ENCODE measurements at places on chromosomes 2 and 18.

GRCh38 chr2:231761735-231762134, 19.3 kb downstream of the PDE6D start:
- DNase-seq, result no peak

DNA sequence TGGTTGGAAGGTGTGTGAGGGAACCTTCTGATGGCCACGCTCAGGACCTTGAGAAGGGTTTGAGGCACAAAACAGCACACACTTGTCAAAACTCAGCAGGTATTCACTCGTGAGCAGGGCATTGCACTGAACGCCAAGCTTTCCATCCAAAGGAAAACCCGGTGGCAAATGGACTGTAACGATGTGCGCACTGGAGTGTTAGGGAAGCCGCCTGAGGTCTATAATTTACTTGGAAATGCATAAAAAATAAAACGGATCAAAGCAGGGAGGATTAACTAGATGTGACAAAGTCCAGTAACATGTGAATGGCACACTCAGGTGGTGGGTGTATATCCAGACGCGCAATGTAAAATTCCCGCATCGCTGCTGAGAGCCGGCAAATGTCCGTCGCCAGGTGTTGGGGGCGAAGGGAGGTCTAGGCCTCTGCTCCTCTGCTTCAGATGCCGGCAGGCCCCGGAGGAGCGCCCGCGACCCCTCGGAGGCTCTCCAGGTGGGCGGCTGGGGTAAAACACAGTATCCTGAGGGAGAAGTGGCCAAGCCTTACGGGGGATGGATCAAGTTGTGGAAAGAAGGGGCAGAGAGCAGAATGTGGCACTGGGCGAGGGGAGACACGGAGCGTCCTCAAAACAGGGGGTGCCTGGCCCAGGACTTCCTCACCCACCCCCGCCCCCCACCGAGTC, 15.3 kb downstream of the HES6 start:
- no peak for DNase-seq

DNA sequence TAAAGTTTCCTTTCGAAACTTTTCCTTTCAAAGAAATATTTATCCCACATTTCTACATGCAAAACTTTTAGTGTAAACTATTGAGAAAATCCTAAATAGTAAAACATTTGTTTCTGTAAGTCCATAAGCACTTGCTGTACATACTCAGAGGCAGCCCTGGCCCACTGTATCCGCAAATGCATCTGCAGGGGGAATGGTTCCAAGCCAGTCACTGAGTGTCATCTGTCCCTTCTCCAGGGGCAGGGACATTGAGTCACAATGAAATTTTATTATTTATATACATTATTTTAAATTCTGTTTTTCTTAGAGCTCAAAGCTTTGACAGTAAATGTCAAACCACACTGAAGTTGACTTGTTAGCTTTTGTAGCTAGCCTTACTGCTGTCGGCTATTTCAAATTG, 367.2 kb downstream of the MTX2 start:
- DNase-seq, result no peak

GRCh38 chr18:22063102-22063501, 106.3 kb upstream of the GATA6 start:
- no peak for DNase-seq

DNA sequence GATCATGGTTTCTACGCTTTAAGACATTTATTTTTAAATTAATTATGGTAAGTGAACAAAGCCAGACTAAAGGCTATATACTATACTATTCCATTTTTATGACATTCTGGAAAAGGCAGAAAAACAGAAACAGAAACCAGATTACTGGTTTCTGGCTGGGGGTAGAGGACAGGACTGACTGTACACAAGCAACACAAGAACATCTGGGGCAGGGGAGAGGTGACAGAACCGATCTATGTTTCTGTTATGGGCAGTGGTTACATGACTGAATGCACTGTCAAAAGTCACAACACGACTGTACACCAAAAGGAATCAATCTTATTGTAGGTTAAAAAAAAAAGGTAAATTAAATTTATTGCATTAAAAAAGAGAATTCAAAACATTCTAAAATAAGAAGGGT, 64.7 kb downstream of the PTPN2 start:
- no peak for DNase-seq

DNA sequence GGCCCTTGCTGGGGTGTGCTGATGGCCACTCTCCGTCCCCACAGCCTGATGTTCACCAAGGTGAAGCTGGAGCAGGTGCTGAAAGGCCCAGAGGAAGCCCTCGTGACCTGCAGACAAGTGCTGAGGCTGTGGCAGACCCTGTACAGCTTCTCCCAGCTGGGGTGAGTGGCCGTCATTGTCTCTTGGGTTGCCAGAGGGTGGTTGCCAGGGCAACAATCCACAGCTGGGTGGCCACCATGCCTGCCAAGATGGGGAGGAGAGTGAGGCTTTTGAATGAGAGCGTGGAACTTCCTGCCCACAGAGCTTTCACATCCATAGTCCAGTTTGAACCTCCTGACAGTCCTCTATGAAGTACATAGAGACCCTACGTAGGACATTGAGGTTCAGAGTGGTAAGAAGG, 108.8 kb downstream of the STPG4 start:
- no peak for DNase-seq

- DNase-seq, result no peak
Measured at GRCh38 chr18:35743916-35744315, 162.4 kb downstream of the GALNT1 start.

- DNase-seq, result no peak
Measured at GRCh38 chr2:45373534-45373933, 237.5 kb downstream of the SRBD1 start.

- DNase-seq, result no peak
Measured at GRCh38 chr2:237698358-237698694, 70.9 kb downstream of the LRRFIP1 start.

DNA sequence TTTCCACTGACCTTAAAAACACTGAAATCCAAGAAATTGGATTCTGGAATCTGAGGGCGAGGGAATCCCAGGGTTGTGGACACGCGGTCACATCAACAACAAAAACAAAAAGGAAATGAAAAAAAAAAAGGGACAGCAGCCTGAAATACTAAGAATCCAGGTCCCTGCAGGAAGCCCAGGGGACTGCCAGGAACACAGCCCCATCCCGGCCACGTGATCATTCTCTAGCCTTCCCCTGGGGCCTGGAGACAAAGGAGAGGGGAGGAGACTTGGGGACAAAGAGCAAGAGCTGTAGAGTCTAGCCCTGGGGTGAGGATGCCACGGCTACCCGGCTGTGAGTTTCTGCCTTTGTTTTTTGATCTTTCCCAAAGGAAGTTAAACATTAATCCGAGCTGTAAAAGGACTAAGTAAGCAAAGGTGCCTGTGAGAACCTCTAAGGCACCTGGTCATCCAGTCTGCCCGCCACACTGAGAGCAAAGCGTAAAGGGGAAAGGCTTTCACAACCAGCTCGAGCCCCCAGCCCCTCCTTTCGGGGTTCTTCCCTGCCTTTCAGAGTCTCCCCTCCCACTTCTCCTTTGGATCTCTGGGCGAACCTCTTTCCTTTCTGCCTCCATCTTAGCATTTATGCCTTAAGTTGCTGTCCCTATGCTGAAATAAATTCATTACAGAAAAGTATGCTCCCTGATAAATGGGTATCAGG, 57.9 kb upstream of the MSH2 start:
- DNase-seq, result no peak

DNA sequence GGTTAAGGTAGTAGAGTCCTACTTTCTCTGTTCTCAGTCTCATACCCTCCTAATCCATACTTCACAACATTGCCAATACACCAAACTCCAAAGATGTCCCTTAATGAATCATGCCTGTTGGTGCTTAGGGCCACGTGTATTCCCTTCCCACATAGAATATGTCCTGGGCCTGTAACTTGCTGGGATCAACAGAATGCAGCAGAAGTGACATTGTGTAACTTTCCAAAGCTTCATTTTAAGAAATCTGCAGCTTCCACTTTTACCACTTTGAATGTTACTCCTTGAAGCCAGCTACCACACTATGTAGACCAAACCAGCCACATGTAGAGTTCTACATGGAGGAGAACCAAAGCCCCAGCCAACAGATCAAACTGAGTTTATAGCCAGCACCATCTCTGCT, 58.5 kb upstream of the ARHGAP15 start:
- DNase-seq, result no peak

DNA sequence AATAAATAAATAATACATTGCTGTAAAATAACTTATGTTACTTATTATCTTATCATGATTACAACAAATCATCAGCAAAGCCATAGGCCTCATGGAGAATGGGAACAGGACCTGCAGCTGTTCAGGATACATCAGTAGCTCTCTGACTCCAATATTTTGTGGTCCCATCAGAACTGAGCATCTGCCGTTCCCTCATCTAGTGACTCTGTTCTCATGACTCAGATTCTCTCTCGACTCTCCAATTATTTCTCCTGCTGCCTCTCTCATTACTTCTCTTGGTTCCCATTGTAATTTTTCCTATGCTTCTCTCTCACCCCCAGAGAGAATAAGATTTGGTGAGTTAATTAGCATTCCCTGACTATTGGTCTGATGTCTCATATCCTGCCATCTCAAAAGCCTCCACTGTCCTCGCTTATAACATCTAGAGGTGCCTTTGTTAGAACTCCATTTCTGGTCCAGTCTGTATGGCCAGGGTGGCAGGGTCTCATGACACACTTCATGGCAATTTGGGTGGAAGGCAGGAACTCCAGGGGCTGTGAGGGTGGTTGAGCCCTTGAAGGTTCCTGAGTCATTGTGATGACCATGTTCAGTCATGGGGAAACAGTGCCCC, 78.0 kb upstream of the TANC1 start:
- DNase-seq, result no peak
